ENCODE measurements at places on chromosomes 1 and 21.

DNA sequence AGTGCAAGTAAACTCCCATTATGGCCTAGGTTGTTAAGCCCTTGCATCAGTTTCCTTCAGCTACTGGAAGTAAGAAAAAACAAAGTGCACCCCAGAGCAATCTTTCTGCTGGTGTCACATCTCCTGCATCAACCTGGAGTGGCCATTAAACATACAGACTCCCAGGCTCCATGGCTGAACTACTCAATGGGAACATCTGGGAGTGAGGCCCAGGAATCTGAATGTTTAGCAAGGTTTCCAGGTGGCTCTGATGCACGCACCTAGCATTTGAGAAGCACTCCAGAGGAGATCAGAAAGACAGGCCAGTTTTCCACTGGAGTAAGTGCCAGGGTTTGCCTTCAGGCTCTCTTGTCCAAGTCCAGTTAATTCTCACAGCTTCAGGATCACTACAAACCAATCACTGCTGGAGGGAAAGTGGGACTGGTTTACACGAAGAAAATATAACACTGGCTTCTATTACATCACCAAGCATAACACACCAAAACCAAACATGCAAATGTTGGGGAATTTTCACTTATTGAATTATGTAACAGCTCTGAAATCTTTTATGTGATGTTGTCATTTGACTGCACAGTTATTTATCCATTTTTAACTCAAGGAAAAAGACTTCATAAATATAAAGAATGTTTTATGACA, 22.3 kb upstream of the ABCA4 start:
- no peak for DNase-seq

DNA sequence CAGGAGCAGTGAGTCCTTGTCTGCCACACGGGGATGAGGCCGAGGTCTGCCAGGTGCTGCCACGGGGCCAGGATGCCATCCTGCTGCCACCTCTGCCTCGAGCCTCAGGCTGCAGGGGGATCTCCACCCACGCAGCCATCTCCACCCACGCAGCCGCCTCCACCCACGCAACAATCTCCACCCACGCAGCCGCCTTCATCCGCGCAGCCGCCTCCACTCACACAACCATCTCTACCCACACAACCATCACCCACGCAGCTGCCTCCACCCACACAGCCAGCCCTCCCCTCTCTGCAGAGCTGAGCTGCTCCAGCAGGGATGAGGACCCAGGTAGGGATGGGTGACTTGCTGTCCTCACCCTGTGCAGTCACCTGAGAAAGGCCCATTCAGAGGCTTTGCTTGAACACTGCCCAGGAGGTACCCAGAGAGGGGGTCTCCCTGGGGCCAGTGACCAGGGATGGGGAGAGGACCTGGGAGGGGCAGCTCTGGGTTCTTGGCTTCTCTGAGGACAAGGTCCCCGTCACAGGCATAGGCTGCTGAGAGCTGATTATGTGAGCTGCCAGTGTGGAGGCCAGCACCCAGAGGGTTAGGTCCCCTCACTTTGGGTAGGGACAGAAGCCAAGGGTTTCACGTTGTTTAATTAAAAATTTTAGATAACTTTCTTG, 46.6 kb upstream of the TTC34 start:
- no peak for DNase-seq

DNA sequence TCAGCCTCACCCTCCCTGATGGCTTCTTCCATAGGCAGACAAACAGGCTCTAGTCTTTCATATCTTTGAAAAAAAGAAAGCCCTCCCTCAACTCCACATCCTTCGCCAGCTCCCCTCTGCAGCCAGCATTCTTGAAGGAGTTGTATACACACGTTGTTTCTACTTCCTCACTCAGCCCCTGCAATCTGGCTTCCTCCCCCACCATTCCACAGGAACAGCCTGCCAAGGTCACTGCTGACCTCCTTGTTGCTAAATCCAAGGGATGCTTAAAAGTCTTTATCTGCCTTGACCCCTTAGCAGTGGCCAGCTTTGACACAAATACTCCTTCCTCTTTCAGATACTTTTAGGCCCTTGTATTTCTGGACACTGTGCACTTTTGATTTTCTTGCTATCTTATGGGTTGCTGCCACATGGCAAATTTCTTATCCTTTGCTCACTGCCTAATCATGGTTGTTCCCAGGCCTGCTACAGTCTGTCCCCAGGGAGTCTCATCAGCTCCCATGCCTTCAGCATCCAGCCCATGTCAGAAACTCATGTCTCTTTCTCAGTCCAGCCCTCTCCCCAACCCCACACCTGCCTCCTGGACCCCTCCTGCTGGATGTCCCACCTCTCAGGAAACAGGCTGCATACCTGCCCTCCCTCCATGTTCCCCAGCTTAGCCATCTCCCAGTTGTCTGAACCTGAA, 8.3 kb downstream of the FAM229A start:
- DNase-seq, result no peak

- no peak for DNase-seq
Measured at GRCh38 chr1:31640964-31641363, 3.7 kb downstream of the PEF1 start.

DNA sequence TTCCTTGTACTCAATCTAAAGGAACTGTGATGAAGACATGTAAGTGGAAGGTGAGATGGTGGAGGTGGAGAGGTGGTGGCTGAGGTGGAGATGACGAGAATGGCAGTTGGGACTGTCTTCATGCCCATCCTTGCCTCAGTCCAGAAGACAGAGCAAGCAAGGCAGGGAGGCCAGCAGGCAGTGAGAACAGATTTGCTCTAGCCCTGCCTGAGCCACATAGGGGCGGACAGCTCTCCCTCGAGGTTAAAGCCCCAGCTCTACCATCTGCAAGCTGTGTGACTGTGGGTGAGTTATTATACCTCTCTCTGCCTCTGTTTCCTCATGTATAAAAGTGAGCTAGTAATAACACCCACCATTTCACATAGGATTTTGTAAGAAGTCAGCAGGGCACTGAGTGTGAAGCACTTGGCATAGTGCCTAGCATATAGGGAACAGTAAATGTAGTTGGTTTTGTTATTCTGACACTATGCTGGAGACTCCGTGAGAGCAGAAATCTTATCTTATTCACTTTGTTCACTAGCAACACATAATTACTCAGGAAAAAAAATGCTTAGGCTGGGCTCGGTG, 4.8 kb upstream of the FAM110D start:
- DNase-seq, result no peak

- DNase-seq, result no peak
Measured at GRCh38 chr21:41393876-41394465, 32.1 kb upstream of the MX1 start.

DNA sequence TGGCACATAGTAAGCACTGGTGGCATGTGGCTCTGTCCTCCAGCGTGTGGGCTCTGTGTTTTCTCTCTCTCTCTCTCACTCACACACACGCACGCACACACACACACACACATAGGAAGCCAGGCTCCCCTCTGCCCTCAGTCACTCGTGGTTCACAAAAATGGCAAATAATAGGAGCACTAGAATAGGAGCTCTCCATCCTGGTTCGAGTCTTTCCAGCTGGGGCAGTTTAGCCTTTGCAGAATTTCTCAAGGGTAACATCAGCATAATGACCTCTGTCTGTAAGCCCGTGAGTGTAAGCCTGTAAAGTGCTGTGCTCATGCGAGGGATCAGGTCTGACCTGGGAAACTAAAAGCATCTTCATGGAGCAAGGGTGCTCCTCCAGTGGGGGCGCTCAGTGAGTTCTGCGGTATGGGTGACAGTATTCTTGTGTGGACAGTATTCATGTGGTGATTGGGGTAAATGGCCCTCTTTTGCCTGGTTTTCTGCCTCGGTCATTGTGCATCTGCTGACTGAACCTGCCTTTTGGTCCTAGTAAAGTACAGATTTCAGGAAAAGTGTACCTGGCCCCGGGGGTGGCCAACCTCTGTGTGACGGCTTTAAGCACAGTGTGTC, 842 bp upstream of the ZC3H12A start:
- DNase-seq, result no peak

GRCh38 chr1:119551218-119551617, 44.2 kb downstream of the HSD3B1 start:
- DNase-seq, result no peak

Measured in NCI-H1930 (cell line).